Activated CD4-positive, alpha-beta memory T cell treated with anti-CD3 and anti-CD28 coated beads for 36 hours (primary cell): ENCODE measurements at places on chromosomes 2 and 18. TPM values are rescaled to one million over a fixed set of nuclear protein-coding genes. Genes with fewer than 3 reads are reported as not detected.

- no peak overlapping the region for H3K4me3 ChIP-seq
- DNase-seq: peak; percentile 48
- H3K27me3 ChIP-seq: peaks cover 2% of the 10 kb centered on the region
- H3K36me3 ChIP-seq: no peaks in the 10 kb centered on the region
- peaks cover 16% of the 10 kb centered on the region for H3K4me1 ChIP-seq
- no peak overlapping the region for H3K27ac ChIP-seq
Measured at GRCh38 chr18:41906528-41907146, 48.4 kb upstream of the PIK3C3 start.

- no peaks in the 10 kb centered on the region for H3K36me3 ChIP-seq
- no peak overlapping the region for H3K27ac ChIP-seq
- no peak overlapping the region for H3K4me3 ChIP-seq
Measured at GRCh38 chr18:22005191-22005841, 164.1 kb upstream of the GATA6 start.

DNA sequence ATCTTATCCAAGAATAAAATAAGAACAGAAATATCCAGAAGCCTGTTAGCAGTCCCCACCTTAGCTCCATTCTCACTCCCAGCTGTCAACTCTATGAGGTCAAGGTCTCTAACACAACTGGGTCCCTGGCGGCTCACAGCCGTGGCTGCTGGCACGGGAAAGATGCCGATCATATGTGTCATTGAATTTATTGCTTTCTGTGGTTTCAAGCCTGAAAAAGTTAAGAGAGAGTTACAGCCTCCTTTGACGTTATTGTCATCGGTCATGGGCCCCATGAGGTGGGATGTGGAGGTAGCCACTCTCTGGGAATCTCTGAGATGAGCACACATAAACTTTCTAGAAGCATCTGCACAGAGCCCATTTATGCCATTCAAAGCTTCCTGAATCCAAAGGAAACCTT, 28.7 kb upstream of the CABLES1 start:
- no peaks in the 10 kb centered on the region for H3K4me1 ChIP-seq
- H3K27me3 ChIP-seq: no peaks in the 10 kb centered on the region
- H3K36me3 ChIP-seq: no peaks in the 10 kb centered on the region
- no peak overlapping the region for H3K27ac ChIP-seq

- no peaks in the 10 kb centered on the region for H3K4me1 ChIP-seq
- no peak overlapping the region for H3K4me3 ChIP-seq
- H3K27me3 ChIP-seq: no peaks in the 10 kb centered on the region
- no peaks in the 10 kb centered on the region for H3K36me3 ChIP-seq
Measured at GRCh38 chr2:8627019-8627691, 54.7 kb upstream of the ID2 start.

DNA sequence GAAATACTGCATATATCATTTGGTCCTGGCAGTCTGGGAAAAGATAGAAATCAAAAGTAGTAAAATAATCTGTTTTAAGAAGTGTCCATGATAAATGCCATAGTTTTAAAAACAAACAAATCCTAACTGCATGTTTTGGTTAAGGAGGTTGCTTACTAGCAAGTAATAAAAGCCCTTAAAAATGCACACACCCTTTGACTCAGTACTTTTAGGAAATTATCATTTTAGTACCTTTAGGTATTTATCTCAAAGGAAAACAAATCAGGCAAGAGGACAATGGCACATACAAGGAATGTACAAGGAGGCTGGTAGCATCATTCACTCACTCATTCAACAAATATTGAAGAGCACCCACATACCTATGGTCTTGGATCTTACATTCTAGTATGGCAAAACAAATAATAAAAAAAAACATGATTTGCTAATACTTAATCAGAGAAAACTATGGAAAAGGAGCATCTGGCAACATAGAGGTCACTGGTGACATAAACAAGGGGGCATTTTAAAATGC, 67.6 kb downstream of the OLA1 start:
- H3K4me1 ChIP-seq: peaks cover 5% of the 10 kb centered on the region
- no peaks in the 10 kb centered on the region for H3K27me3 ChIP-seq
- DNase-seq: no peak

DNA sequence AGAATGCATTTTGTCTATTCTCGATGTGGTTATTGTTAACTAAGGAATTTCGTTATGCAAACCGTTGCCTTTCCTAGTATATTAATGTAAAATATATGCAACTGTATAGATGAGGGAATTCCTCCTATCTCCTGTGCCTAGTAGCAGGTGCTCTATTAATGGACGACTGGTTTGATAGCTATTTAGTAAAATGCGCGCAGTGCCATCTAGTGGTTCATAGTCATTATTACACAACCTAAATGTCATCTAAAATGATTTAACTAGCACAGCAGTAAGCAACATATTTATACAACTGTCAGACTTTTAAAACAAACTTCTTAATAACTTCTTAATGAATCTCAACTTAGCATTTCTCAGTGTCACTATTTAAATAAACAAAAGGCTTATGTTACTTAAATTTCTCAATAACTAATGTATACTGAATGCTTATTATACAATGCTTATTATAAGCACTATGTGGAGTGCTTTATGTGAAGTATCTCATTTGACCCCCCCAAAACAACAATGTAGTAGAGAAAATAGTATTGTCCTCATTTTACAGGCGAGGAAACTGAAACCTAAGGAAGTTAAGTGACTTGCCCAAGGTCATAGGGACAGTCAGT, 77.9 kb downstream of the DTNA start:
- no peak for DNase-seq
- H3K4me3 ChIP-seq: no peak overlapping the region
- H3K4me1 ChIP-seq: peaks cover 6% of the 10 kb centered on the region
- H3K27me3 ChIP-seq: peaks cover 11% of the 10 kb centered on the region

DNA sequence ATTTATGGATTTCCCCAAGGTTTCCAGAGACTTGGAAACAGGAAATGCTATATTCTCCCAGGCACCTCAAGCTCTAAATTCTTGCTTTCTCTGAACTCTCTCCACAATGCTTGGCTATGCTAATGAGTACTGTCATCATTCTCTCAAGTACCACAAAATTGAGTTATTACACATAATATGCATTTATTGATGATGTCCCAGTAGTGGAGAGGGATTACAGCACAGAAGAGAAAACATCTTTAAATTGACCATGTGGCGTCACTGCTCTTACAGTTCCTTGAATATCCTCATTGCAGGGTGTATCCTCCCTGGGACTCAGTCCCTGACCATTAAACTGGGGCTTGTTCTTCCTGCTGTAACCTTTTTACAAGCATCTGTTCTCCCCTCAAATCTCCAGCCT, 681.1 kb upstream of the FANCL start:
- no peak overlapping the region for H3K27ac ChIP-seq
- DNase-seq: no peak
- H3K36me3 ChIP-seq: no peaks in the 10 kb centered on the region
- H3K4me3 ChIP-seq: no peak overlapping the region

GRCh38 chr18:50401295-50401694, 26.4 kb downstream of the SKA1 start:
- no peak for DNase-seq
- no peaks in the 10 kb centered on the region for H3K36me3 ChIP-seq
- no peak overlapping the region for H3K27ac ChIP-seq
- H3K27me3 ChIP-seq: peaks cover 48% of the 10 kb centered on the region
- H3K4me3 ChIP-seq: no peak overlapping the region

- peak; percentile 18 for DNase-seq
- H3K4me3 ChIP-seq: peak overlapping the region; percentile 72
- peaks cover 26% of the 10 kb centered on the region for H3K4me1 ChIP-seq
- peaks cover 58% of the 10 kb centered on the region for H3K27me3 ChIP-seq
- no peak overlapping the region for H3K27ac ChIP-seq
Measured at GRCh38 chr2:192195548-192196418, 1.1 kb upstream of the TMEFF2 start.

DNA sequence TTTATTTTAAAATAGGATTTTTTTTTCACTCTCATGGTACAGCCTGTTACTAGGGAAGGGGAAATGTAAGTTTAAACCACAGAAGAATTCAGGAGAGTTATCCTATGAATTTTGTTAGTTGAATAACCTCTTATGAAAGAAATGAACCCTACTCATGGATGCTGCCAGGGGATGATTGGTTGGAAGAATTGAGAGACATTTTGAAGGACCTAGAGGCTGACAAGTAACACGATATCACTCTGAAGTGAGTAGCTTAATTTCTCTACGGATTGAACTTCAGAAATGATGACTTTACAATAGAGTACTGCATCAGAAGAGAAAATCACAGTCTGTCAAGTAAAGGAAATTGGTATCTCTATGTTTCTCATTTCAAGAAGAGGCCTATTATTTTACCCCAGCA, 1346.2 kb downstream of the SUCLG1 start:
- no peaks in the 10 kb centered on the region for H3K4me1 ChIP-seq
- no peaks in the 10 kb centered on the region for H3K27me3 ChIP-seq
- no peak for DNase-seq
- H3K36me3 ChIP-seq: no peaks in the 10 kb centered on the region
- H3K4me3 ChIP-seq: no peak overlapping the region

- no peaks in the 10 kb centered on the region for H3K4me1 ChIP-seq
- DNase-seq: no peak
- no peak overlapping the region for H3K4me3 ChIP-seq
- no peaks in the 10 kb centered on the region for H3K36me3 ChIP-seq
- H3K27ac ChIP-seq: no peak overlapping the region
- no peaks in the 10 kb centered on the region for H3K27me3 ChIP-seq
Measured at GRCh38 chr2:62968668-62969067, 82.0 kb upstream of the OTX1 start.

GRCh38 chr2:50492477-50492851, 539.5 kb downstream of the NRXN1 start:
- no peaks in the 10 kb centered on the region for H3K27me3 ChIP-seq
- peak; percentile 17 for DNase-seq
- no peak overlapping the region for H3K27ac ChIP-seq
- H3K4me3 ChIP-seq: no peak overlapping the region
- H3K4me1 ChIP-seq: peaks cover 18% of the 10 kb centered on the region
- H3K36me3 ChIP-seq: no peaks in the 10 kb centered on the region

GRCh38 chr2:97992836-97993825, 2.6 kb downstream of the TMEM131 start:
- H3K4me3 ChIP-seq: peak overlapping the region; percentile 87
- H3K36me3 ChIP-seq: peaks cover 4% of the 10 kb centered on the region
- no peak for DNase-seq
- no peaks in the 10 kb centered on the region for H3K27me3 ChIP-seq
- H3K27ac ChIP-seq: no peak overlapping the region

DNA sequence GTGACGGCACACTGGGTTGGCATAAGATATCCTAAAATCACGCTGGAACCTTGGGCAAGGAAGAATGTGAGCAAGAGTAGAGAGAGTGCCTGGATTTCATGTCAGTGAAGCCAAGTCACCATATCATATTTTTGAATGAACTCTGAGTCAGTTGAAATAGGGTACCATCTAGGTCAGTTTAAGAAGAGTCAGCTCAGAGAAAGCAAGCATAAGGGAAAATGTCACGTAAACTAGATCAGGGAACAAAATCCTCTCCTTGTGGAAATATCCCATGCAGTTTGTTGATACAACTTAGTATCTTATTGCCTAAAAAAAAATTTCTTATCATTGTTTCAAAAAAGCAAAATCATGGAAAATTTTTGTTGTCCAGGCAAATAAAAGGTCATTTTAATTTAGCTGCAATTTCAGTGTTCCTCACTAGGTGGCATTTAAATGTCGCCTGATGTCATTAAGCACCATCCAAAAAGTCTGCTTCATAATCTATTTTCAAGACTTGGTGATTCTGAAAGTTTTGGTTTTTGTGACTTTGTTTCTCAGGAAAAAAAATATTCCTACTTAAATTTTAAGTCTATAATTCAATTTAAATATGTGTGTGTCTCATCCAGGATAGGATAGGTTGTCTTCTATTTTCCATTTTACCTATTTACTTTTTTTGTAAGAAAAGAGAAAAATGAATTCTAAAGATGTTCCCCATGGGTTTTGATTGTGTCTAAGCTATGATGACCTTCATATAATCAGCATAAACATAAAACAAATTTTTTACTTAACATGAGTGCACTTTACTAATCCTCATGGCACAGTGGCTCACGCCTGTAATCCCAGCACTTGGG, 19.6 kb downstream of the RSAD2 start:
- H3K36me3 ChIP-seq: peaks cover 2% of the 10 kb centered on the region
- no peaks in the 10 kb centered on the region for H3K27me3 ChIP-seq
- DNase-seq: no peak
- no peak overlapping the region for H3K27ac ChIP-seq
- H3K4me3 ChIP-seq: no peak overlapping the region

IL36RN gene
- total RNA-seq: not detected

PLCL1 gene
- total RNA-seq: 1.9 TPM

RAB31 gene
- total RNA-seq: 0.71 TPM

ANKRD30BL gene
- not detected for total RNA-seq

MERTK gene
- total RNA-seq: 1.2 TPM

FAM124B gene
- 0.40 TPM for total RNA-seq

ZNF521 gene
- not detected for total RNA-seq
